ENCODE measurements at places on chromosomes 3 and 15.

DNA sequence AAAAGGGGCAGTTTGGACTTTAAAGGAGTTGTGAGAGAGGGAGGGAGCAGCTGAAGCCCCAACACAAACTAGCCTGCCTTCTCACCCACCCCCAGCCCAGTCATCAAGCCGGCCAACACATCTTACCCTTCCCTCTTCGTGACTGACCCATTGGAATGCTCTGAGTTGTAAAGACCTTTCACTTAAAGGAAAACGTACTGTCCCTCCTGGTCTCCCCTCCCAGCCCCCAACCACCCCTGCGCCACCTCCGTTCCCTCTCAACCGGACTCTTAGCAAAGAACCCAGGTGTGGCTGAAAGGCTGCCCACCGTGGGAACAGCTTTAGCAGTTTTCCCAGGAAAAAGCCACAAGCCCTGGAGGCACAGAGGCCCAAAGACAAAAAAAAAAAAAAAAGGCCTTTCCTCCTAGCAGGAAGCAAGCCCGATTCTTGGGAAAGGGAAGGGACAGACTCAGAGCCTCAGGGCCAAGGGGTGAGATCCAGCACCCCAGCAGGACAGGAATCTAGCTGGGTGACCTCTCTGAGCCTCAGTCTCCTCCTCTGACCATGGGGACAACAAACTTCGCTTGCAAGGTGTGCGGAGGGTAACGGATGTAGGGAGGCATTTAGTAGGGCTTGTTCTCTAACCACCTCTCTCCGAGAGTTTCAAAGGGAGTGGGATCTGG lies 2.4 kb downstream of the CYP11A1 start:
- no peak for DNase-seq

DNA sequence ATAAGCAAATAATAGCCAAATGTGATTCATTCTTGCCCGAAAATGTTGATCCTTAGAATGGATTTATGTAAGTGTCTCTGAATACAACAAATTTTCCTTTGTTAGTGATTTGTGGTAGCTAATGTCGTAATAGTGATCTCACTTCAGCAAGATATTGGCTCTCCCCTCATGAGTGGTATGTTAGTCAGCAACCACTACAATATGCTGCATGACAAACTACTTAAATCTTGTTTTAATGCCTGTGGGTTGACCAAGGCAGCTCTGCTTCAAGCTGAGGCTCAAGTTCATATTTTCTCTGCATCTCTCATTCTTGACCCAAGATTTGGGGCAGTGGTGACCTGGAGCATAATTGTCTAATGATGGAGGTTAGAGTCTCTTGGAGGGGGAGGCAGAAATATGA lies 49.8 kb upstream of the GALNT15 start:
- DNase-seq = no peak

DNA sequence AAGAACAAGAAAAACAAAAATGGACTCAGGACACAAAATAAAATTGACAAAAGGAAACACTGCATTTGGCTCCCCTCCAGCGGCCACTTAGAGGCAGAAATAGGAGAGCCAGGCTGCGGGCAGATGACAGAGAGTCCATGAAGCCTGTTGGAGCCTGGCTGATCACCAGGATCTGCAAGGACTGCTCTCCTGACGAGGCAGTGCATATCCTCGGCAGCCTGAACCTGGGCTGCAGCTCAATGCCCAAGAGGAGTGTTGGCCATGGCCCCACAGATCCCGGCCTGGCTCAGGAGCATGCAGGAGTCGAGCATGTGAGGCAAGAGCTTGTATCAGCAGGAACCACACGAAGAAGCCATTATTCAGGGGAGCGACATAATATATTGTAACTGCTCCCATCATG lies 199.8 kb downstream of the STT3B start:
- DNase-seq = no peak

- DNase-seq = no peak
Measured at GRCh38 chr3:112233083-112233482, 60.9 kb downstream of the SLC9C1 start.

GRCh38 chr3:43995547-43996378 lies 245.9 kb upstream of the TOPAZ1 start:
- DNase-seq = peak; percentile 41

Data from right kidney (tissue), 9 donors.